ENCODE measurements at places on chromosomes 6 and 20.

DNA sequence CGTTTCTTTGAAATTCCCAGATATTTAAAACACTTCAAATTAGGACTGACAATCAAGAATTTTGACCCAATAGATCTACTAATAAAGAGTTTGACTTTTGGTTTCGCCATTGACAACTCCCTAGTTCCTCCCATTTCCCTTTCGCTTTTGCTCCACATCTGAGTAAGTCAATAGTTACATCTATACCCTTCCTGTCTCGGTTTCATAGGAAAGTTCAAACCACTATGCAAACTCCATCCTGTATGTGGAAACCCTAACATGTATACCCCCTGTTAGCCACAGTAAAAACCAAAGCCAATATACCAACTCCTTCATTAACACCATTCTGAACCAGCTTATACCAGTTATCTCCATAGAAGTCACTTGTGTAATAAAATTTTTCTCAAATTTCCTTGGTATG, 311.1 kb downstream of the MMUT start:
- DNase-seq = no peak

GRCh38 chr6:37302086-37302686, 44.2 kb upstream of the TMEM217 start:
- peak; percentile 25 for DNase-seq

- DNase-seq = peak; percentile 80
Measured at GRCh38 chr20:354298-354977, 7.5 kb downstream of the NRSN2 start.

GRCh38 chr6:57254055-57254717, 32.1 kb upstream of the RAB23 start:
- no peak for DNase-seq

DNA sequence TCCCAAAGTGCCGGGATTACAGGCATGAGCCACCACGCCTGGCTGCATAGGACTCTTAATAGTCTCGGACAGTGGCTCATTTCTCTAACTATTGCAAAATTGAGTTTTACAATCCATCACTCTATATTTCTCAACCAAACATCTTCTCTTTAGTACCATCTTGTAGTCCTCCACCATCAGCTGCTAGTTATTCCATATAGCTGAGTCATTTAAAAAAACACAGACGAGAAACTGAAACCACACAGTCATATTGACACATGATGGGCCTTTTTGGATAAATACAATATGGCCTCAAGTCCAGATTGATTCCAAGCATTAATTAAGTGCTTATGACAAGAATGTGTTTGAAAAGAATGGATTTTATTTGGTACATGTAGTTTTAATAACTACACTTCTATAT, 599.1 kb downstream of the MEI4 start:
- no peak for DNase-seq

DNA sequence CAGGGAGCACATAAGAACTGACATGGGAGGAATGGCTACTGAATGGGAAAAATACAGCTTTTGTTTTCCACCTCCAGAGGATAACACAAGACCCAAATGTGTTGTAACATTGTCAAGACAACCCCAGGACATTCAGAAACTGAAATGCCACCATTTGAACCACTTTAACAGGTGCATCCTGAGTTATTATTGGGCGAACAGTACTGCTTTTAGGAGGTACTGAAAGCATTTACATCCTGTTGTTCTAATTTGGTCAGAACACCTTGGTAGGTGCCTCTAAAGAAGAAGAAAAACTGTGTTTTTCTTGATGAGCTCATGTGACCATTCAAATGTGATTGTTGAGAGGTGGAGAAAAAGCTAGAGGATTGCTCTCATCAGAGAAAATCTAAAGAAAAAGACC, 6.4 kb upstream of the TXNDC5 start:
- DNase-seq = no peak

GRCh38 chr6:383856-384255, 7.7 kb upstream of the IRF4 start:
- no peak for DNase-seq

GRCh38 chr6:9398767-9399373, 963.5 kb upstream of the SLC35B3 start:
- DNase-seq = no peak

GRCh38 chr6:97067045-97067444, 142.5 kb downstream of the KLHL32 start:
- no peak for DNase-seq

DNA sequence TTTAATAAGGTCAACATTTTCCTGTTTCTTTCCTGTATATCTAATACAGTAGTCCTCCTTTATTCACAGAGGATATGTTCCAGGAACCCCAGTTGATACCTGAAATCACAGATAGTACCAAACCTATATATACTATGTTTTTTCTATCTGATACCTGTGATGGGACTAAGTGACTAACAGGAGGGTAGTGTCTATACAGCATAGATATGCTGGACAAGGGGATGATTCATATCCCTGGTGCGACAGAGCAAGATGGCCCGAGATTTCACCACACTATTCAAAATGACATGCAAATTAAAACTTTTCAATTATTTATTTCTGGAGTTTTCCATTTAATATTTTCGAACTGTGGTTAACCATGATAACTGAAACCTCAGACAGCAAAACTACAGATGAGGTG, 281.1 kb downstream of the LAMA2 start:
- no peak for DNase-seq

GRCh38 chr6:52620055-52620905, 43.4 kb upstream of the TRAM2 start:
- DNase-seq = no peak

DNA sequence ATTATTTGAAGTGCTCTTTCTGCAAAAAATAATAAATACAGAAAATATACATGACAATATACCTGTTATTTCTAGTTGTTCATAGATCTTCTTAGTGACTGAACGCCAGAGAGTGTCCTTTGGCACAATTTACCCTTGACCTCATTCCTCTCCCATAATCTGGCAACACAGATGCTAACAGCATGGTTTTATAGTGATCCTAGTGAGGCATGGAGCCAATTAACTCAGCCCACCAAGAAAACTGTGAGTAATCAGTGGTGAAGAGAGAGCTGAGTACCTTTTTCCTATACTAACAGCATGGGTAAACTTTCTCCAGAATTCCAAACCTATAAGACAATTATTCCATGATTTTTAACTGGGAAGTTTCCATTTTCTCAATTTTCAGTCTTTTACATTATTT, 61.0 kb downstream of the VGLL2 start:
- DNase-seq = no peak

DNA sequence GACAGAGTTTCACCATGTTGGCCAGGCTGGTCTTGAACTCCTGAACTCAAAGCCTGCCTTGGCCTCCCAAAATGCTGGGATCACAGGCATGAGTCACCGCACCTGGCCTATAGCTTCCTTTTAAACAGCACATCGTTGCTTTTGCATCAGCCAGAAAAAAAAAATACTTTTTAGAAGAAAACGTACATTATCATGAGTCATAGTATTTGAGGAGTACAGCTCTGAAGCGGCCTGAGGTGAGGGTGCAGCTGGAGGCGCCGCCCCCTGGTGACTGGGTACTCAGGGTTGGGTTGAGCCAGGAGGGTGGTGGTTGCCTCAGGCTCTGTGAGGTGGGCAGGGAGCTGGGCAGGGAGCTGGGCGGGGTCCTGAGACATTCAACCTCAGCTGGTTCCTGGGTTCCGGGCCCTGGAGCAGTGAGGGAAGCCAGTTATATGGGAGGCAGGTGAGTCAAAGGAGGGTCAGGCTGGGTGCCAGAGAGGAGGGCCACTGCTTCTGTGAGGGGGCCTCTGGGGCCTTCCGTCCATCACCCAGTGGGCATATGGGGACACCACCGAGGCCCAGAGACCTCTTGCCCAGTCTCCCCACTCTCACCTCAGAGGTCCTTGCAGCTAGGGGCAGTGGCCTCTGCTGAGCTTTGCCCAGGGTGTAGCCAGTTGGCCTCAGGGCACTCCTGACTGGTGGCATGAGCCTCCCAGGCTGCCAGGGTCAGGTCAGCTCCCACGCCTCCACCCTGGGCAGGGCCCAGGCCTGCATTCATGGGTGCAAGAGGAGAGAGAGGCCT, 11.7 kb upstream of the ID1 start:
- DNase-seq = no peak
